ENCODE measurements at places on chromosomes 7 and 10.
A peak's percentile ranks its signal among the peaks of the same experiment; 100 is the strongest.

- no peak for DNase-seq
Measured at GRCh38 chr10:74988832-74989561, 122.5 kb upstream of the SAMD8 start.

GRCh38 chr7:20896996-20897395 is 110.3 kb upstream of the SP8 start:
- DNase-seq, result no peak

DNA sequence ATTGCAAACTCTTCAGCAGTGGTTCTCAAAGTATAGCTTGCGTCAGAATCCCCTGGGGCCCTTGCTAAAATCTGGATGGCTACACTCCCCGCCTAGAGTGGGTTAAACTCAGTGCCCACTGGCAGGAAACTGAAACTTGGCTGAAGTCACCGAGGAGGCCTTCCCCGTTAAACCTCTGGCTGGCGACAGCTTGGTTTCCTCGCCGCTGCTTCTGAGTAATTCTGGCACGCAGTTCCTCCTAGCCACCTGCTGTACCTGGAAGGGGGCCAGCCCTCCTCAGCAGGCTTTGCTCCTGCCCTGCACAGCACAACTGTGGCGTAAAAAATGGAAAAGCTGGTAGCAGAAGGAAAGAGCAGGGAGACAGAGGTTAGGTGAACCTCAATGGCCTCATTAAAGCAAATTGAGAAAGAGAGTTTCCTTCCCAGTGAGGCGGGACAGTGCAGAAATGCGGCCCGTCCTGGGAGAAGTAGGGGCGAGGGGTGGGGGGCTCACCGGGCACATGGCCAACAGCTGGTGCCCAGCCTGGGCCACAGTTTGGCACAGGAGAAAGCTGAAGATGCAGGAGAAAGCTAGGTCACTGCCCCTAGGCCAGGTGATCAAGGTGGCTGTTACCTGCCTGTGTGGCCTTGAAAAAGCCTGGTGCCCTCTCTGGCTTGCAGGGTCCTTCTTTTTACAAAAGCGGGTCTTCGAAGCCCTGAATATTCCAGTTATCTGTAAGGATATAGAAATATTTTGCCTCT is 46.6 kb downstream of the ALOX5 start:
- DNase-seq, result peak; percentile 85

GRCh38 chr10:109966961-109967738 is 40.6 kb upstream of the ADD3 start:
- no peak for DNase-seq

- no peak for DNase-seq
Measured at GRCh38 chr7:73908123-73908611, 47.2 kb downstream of the TMEM270 start.
